ENCODE measurements at places on chromosomes 7 and 10.

GRCh38 chr10:71223347-71224058, 11.1 kb downstream of the UNC5B start:
- no peak for DNase-seq

GRCh38 chr10:79184145-79184625, 115.4 kb downstream of the ZMIZ1 start:
- DNase-seq = no peak

- DNase-seq = no peak
These were observed 38.4 kb downstream of the PTPRN2 start for GRCh38 chr7:158549176-158549615.

GRCh38 chr10:77417806-77418640, 219.6 kb downstream of the KCNMA1 start:
- DNase-seq = no peak

GRCh38 chr7:69996121-69996520, 397.8 kb downstream of the AUTS2 start:
- DNase-seq = no peak

DNA sequence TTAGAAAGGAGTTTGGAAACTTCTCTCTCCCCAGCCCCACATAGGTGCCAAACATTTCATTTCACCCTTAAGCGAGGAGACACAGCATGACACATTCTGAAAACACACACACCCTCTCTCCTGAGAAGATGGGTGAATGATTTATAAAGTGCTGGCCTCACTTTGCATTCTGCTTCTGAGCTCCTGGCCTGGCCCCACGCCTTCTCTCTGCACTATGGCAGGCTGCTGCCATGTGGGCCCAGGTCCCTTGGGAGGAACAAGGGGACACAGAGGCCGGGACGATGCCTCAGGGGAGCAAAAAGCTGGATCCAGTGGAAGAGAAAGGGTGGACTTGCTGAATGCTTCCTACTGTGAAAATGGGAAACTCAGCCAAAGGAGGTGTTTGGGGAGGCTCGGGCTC, 56.0 kb downstream of the CPXM2 start:
- no peak for DNase-seq

- no peak for DNase-seq
These were observed 136.2 kb upstream of the KCNMA1 start for GRCh38 chr10:77773631-77774426.

DNA sequence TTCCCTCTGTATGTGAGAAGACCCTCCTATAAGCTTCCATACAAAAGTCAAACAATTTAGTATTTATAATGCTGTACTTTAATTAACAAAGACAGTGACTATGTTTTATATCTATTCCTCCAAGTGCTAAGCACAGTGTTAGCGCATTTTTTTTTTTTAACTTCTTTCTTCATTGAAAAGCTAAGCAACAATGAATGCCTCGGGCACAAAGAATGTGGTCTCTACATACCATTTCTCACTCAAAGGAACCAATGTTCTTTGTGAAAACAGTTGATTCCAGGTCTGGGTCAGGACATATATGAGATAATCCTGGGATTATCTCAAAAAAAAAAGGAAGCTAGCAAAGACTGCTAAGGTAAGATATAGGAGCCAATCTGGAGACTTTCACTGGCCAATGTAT, 26.2 kb upstream of the REEP3 start:
- DNase-seq = no peak

GRCh38 chr10:26031300-26031699, 97.3 kb downstream of the MYO3A start:
- DNase-seq = no peak

GRCh38 chr10:90288391-90288933, 569.4 kb downstream of the HTR7 start:
- no peak for DNase-seq

GRCh38 chr7:1059200-1060091, 15.1 kb downstream of the GPR146 start:
- no peak for DNase-seq

DNA sequence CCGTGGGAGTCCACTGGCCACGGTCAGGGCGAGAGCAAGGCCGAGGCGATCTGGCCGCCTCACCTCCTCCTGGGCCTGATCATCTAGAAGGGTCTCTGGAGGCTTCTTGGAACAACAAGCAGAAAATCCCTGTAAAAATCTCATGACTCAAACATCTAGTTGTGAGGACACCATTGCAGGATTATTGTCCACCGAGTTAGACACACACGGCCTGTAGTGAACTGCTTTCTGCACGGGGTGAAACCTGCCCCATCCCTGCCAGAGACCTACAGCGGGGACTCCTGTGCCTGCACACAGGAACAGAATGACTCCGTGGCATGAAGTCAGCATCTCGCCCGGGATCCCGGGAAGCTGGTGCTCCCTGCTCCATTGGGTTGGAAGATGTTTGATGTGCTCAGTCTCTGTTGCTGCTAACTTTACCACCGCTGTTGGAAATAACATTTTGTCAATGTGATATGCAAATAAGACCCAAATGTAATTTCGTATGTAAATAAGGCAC, 267.0 kb upstream of the TCERG1L start:
- no peak for DNase-seq

DNA sequence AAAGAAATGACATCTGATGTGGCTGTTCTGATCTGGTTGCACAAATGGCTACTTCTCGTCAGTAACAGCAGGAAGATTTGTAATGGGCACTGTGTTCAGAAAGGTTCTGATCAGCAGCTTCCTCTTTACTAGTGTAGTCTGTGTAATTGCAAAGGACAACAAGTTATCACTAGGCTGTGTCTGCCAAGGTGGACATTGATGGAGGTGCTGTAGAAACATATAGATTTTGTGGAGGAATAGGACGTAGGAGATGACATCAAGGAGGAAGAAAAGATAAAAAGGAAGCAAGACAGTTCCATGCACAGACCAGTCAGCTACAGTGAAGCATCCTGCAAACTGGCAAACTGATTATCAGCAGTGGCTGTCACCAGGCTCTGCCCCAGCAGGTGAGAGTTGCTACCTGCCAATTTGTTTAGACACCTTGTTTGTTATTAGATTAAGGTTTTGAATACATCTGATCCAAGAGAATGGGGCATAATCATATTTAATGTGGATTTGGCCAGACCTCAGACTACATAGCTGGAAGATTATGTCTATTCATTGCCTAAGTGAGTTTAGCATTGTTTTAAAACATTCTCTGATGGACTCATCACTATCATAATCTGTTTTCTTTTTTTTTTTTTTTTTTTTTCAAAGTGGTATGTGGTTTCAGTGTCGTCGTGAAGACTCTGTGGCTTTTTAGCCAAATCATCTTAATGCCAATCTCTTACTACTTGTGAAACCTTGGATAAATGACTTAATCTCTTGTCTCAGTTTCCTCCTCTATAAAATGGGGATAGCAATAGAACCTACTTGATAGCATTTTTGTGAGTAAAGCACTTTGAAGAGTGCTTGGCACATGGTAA, 417.9 kb upstream of the LRGUK start:
- no peak for DNase-seq

- no peak for DNase-seq
These were observed 599.7 kb downstream of the KCNMA1 start for GRCh38 chr10:77037735-77038403.

GRCh38 chr10:22752272-22752889, 38.0 kb upstream of the PIP4K2A start:
- no peak for DNase-seq

DNA sequence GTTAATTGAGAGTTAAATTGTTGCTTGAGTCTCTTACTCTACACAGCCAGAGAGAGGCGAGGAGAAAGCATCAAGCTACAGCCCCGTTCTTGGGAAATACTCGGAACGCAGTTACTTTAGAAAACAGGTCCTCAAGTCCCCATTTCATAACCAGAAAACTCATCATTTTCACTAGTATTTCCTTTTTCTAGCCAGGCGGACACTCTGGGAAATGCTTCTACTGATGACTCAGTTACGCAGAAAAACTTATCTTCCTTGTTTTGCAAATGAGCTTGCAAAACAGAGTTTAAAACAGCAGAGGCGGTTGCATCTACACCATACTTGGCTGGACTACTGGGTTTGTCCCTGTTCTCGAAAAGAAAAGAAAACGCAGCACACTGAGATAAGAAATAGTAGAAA, 111.4 kb upstream of the FGFR2 start:
- DNase-seq = no peak

DNA sequence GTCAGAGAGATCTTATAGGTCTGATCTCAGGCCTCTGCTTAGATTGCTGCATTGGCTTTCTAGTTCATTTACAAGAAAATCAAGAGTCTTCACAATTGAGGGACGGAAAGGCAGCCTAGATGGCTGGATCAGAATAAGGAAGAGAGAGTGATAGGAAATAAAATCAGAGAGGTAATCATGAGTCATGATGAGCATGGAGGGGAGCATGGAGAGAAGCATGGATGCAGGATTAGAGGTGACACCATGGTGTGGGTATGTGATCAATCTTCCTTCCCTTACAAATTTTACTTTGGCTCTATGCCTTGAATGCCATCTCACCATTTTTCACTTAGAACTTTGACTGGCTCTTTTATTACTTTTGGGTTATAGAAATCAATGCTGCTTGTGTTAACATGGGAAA, 1.4 kb downstream of the BCCIP start:
- DNase-seq = no peak

- DNase-seq = no peak
These were observed 199.7 kb upstream of the LRRN3 start for GRCh38 chr7:110891197-110891596.

GRCh38 chr10:43890124-43890523, 241.4 kb upstream of the ZNF32 start:
- no peak for DNase-seq

DNA sequence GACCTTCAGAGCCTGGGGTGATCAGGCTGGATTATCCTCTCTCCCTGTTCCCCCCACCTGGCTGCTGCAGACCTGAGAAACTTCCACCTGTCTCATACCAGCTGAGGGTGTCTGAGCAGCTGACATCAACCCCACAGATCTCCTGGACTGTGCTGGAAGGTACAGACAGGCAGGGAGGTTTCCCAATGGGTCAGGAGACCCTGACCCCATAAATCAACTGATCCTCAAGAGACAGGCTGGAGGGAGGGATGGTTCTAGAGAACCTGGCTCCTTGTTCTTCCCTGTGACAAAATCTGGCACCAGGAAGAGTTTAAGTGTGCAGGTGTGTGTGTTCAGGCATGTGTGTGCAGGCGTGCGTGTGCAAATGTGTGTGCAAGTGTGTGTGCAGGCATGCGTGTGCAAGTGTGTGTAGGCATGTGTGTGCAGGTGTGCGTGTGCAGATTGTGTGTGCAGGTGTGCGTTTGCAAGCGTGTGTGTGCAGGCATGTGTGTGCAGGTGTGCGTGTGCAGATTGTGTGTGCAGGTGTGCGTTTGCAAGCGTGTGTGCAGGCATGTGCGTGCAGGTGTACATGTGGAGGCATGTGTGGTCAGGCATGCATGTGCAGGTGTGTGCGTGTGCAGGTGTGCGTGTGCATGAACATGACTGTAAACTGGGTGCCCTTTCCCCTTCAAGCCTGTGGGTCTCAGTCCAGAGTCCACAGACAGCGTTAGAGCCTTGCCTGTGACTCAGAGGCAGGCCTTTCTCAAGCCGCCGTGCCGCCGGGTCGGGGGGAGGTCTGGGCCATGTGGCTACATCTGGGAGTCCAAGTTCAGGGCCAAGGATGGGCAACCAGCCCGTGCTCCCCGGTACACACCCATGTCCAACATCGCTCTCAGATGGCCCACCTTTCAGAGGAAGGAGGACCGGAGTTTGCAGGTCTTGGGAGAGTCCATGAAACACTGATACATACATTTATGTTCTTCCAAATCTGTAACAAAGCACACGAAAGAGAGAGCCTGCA, 50.1 kb upstream of the ELN start:
- no peak for DNase-seq

GRCh38 chr10:20955355-20955893, 58.3 kb upstream of the NEBL start:
- DNase-seq = no peak

- DNase-seq = no peak
These were observed 182.3 kb downstream of the PPP1R9A start for GRCh38 chr7:95089414-95090315.

DNA sequence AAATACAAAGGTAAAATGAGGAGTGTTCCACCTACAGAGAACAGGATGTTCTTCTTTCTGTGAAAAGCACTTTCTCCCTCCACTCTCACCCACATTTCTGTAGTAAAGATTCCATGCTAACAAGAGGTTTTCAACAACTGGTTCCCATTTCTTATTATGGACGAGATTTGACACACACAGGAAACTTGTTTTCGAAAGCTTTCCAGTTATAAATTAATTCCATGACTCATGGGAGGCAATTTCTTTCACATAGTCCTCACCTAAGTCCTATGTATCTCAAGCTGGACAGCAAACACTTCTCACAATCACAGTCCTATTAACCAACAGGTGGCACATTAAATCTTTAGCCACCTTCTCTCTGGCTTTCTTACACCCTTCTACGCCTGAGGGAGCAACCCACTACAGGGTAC, 24.5 kb downstream of the RAPGEF5 start:
- DNase-seq = no peak

GRCh38 chr7:108027239-108027638, 24.3 kb upstream of the LAMB1 start:
- DNase-seq = no peak

DNA sequence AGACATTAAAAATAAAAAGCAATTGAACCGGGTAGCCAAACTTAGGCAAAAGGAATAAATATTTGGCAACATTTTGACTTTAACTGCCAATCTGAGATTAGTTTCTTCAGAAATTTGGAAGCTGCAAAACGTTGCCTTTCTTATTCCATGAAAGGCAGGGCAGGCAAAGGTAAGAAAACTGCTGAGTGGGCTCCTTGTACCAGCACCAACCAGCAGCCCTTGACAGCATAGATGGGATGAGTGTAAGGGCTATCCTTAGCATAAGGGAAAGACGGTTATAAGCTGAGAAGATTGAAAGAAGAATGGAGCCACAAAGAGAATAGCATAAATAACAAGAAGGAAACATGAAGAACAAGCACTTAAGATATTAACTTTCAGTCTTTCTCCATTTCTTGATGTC, 28.6 kb downstream of the AP3M1 start:
- no peak for DNase-seq

DNA sequence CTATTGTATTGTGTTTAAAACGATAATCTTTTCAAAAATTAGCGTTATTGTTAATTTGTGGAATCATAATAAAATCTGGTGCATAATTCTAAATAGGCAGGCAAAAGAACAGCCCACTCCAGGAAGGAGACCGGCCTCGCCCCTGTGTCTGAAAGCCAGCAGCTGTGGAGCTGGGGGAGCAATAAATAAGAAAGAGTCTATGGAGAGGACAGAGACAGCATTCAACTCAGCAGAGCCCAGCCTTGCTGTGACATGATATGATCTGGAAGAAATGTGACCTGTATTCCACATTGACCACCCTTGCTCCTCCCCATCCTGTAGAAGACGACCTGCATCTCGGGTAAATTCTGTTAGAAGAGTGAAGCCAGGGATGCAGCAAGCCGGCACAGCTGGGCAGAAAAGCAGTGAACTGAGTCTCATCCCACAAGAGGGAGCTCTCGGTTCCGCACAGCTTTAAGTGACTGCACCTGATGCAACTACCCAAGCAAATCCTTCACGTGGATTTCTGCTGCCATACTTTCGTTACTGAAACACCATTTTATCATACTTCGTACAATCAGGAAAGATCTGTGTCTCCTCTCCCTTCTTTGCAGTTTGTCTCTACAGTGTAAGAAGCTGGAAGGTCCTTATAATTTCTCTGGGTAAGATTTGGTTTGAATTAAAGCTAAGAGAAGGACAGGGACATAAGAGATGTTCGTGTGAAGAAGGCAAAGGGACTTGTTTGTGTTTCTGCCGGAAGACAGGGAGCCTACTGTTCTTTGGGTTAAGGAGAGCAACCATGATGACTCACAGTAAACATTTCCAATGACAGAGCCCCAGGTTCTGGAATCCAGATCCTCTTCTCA, 427.1 kb downstream of the GPAM start:
- DNase-seq = no peak

- no peak for DNase-seq
These were observed 562.6 kb upstream of the GALNT17 start for GRCh38 chr7:70569335-70569819.
